Left lobe of liver (tissue), 2 donors: ENCODE measurements at places on chromosomes 4 and X.

DNA sequence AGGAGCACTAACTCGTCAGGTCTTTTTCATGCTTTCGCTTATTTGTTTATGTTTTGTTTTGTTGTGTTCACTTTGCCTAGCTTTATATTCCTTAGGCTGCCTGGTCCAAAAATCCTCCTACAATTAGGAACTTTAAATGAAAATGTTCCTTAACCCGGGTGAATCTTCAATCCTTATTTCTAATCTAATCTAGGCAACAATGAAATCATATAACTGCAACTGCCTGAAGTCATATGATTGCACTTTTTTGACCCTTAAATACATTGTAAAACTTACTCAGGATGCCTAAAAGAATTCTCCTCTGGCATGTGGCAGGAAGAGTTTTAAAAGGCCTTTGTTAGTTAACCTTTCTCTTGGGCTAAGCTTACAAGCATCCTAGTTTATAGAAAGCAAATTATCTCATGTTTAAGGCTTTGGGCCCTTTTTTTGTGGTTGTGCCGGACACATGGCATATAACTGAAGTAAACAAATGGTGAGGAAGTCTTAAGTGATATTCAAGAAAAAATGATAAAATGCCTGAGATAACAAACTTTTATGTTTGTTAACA is 279.4 kb downstream of the FAT4 start:
- no peak for DNase-seq

DNA sequence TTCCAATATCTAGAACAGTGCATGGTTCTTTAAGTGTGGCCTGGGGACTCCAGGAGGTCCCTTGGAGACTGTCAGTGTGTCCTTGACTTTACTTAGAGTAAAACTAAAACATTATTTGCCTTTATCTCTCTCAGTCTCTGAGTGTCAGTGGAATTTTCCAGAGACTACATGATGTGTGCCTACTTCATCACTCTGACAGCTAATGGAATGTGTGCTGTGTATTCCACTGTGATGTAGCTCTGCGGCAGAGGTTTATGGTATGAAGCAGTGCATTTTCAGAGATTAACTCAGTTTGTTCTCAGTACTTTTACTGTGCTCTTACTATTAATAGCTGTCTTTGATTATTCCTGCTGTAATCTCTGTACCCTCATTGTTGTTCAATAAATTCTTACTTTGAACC is 85.6 kb downstream of the MANBA start:
- DNase-seq: no peak

DNA sequence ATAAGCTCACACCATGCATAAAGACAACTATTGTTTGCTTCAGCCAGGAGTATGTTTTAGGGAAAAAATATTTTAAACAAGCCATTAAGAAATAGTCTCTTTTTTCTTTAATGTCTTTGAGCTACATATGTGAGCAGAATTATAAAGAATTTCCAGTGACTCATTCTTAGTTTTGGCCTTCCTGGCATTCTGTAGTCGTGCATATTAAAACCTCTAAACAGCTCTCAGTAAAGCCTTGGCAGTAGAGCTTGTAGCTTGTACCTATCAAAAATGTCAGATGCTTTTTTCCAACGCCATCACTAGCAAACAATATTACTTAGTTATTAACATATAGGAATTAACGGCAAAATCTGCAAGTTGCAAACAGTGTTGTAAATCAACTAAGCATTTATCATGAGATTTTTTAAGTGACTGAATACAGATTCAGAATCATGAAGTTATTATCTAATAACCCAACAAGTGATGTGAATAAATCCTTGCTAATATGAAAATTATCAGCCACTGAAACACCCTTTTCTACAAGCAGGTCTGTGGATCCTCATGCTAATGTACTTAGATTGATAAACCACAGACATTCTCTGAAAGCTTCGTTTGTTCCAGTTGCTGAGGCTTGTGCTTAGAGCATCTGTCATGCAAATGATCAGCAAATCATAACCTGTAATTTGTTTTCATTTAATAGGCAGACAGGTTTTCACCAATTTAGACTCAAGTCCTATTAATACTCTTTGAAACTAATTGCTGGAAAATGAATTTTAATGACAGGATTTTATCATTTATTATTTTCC is 412.0 kb upstream of the ATOH1 start:
- DNase-seq: no peak

DNA sequence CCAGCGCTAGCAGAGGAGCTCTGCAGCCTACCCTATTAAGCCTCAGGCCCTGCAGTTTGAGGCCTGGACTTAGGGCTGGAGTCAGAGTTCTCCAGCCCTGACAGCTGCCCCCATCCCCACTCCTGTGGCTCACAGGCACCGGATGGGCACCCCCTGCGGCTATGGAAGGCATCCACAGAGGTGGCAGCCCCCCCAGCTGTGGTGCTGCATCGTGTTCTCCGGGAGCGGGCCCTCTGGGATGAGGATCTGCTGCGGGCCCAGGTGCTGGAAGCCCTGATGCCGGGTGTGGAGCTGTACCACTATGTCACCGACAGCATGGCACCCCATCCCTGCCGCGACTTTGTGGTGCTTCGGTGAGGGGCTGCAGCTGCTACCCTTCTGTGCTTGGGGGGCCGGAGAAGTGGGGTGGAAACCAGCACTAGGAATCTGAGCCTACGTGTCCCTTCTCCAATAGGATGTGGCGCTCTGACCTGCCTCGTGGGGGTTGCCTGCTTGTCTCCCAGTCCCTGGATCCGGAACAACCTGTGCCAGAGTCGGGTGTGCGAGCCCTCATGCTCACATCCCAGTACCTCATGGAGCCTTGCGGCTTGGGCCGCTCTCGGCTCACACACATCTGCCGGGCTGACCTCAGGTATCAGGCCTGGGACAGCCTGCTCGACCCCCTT is 76.2 kb downstream of the STARD8 start:
- DNase-seq: no peak

DNA sequence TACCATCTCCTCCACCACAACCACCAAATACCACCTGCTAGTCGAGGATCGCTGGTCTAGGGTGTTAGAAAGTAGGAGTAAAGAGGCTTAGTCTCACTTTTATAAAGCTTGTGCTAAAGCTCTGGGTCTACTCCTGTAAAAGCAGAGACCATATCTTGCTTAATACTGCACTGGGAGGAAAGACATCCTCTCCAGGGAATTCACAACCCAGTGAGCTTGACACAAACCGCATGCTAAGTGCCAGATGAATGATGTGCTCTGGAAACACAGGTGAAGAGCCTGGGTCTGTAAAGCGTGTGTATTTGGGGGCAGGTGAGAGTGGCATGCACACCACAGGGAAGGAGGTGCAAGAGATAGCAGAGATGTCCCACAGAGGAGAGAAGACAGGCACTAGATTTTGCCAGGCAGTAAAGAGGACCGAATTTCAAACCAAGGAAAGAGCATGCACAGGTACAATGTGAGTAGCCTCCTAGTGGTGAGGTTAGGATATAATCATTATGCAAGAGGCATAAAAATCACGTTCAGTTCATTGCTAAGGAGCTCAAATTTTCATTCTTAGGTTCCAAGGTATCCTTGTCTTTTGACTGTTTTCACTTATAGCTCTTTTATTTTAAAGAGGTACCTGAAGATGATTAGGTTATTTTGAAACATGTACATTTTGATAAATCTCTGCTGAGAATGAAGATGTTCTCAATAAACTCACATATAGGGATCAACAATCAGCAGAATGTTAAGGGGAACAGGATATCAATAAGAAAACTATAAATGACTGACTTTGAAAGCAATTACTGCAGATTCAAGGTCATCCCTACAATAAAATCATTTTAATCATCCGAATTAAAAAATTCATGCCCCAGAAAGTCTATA is 20.7 kb downstream of the TAPT1 start:
- DNase-seq: no peak

DNA sequence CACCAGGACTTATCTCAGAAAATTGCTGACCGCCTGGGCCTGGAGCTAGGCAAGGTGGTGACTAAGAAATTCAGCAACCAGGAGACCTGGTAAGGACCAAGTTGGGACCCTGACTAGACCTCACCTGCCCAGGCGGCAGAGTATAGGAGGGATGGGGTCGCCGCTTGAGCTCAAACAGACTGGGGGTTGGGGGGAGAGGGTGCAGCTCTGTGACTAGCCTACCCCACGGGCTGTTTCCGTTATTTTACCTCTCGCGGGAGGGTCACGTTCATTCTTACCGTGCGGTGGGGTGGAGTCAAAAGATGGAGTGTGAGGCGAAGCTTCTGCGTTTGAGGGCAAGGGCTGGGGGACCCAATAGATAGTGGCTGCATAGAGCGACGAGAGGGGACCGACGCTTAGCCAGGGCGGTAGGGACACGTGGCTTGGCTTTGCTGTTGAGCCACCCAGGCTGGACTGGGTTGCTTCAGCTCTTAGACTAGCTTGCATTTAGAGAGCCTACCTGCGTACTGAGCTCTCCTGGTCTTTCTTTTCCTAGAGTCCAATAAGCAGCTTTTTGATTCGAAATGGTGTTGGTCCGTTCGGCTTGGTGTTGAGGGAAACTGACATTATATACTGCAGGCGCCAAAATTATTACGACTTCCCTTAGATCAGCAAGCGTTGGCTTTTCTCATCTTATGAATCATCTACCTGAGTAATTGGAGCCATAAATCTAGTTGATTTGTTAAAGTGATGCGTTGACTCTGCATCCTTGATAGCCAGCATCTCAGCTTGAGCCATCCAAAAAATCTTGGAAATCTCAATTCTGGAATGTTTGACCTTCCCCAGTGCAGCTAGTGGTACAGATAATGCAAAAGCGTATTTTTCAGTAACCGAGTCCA is 591 bp downstream of the PRPS1 start:
- peak; percentile 46 for DNase-seq

DNA sequence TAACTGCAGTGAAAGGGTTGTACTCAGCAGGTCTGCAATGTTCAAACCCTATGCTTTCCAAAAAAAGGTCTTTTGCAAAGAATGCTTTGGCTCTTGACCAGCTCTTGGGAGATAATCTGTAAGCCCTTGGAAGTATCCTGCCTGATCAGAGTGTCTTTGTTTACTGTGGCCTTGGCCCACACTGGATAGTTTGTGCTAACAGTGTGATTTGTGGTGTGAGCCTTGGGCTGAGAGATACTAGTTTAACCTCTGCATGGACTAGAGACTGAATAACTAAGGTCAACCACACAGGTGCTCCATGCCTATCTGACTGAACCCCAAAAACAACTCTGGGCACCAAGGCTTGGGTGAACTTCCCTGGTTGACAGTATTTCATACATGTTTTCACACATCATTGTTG is 3.6 kb upstream of the MAGED1 start:
- DNase-seq: no peak

DNA sequence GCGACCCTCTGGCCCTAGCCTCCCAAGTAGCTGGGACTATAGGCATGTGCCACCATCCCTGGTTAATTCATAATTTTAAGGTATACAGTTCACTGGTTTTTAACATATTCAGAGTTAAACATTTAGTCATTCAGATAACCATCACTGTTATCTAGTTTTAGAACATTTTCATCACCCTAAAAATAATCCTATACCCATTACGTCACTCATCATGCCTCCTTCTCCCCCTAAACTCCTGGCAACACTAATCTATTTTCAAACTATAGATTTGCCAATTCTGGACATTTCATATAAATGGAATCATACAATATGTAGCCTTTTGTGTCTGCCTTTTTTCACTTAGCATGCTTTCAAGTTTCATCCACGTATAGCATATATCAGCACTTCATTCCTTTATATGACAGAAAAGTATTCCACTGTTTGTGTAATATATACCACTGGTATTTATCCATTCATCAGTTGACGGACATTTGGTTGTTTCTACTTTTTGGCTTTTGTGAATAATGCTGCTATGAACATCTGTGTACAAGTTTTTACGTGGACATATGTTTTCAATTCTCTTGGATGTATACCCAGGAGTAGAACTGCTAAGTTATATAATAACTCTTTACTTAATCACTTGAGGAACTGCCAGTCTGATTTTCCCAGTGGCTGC is 32.0 kb upstream of the RPS3A start:
- no peak for DNase-seq

DNA sequence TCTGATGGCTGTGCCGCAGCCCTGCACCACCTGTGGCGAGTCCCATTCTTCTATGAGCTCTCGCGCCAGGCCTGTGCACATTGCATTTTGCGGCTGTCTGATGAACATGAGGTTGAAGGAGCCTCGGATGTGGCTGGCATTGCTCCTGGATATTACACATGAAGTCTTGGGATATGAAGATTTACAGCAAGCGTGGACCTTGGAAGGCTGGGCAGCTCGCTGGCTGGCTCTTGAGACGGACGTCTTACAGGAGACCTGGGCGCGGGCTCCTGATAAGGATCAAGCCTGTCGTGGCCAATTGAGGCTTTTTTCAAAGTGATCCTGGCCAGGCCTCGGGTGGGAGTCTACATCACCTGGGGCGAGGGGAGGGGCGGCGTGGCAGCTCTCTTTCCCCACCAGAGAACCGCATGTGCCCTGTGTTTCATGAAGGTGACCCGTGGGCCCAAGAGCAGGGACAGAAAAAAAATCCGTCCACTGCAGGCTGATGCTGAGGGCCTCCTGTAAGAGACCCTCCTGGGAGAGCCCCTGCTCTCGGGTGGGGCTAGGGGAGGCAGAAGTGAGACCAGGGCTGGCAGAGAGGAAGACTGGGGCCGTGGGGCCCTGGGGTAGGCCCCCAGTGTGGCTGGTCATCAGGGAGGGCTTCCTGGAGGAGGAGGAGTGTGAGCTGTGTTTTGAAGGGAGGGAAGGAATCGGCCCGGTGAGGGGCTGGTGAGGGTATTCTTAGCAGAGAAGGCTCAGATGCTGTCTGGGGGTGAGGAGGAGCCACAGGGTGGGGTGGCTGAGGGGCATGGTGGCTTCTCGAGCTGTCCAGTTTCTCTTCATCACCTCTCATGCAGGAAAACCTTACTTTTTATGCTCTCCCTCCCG is 23.6 kb downstream of the CPZ start:
- no peak for DNase-seq

DNA sequence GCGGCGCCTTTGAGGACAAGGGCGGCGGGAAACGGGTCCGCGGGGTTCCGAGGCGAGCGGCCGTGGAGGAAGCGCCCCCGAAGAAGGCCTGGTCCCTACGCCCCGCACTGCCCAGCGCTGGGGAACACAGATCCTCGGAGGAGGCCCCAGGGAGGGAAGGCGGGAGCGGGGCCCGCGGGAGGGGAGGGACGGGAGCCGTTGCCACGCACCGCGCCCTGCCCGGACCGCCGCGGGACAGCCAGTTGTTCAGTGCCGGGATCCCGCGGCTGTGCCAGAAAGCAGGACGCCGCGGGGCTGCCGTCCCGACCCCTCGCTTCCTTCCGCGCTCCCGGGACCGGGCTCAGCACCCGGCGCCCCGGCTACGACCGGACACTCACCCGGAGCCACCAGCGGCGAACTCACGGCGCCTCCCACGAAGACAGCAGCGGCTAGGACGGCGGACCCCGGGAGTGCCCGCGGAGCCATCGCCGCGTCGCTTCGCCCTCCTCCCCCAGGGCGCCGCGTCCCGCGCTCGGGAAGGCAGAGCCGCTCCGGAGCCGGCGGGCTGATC is 278 bp downstream of the RELL1 start:
- DNase-seq: no peak
